ENCODE measurements at places on chromosomes 2 and 18. TPM values are rescaled to one million over a fixed set of nuclear protein-coding genes. Genes with fewer than 3 reads are reported as not detected.

Gene SYT4
- not detected for total RNA-seq

- no peak for ATAC-seq
These were observed 20.9 kb upstream of the LMAN1 start for GRCh38 chr18:59379772-59380522.

DNA sequence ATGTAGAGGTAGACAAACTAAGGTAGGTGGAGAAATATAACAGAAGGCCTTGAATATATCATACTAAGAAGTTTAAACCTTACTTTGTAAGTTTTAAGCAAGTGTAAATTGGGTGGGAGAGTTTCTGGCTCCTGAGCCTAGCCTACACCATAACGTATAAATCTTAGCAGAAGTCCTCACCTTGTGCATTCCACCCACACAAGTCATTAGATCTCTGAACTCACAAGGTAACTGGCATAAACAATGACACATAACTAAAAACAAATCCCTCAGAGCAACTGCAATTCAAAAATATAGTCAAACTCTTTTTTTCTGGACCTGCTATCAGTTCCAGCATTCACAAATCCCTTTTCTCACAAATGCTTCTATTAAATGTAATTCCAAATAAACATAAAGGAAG lies 9.4 kb downstream of the REV1 start:
- ATAC-seq, result peak; percentile 47

DNA sequence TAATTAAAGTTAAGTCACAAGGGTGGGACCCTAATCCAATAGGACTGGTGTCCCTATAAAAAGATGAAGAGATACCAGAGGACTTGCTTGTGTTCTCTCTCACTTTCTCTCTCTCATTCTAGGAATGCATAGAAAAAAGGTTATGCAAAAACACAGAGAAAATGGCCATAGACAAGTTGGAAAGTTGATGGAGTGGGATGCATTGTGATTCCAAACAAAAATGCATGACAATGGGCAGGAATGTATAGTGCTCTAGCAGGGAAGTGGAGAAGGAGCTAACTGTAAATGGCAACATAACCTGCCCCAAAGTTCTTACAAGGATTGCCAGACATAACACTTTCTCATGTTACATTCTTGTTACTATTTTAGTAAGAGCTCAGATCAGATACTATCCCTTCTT lies 301.6 kb upstream of the LRATD1 start:
- no peak for ATAC-seq

- ATAC-seq, result peak; percentile 42
These were observed 23.1 kb upstream of the RAB31 start for GRCh38 chr18:9684881-9685614.

- no peak for ATAC-seq
These were observed 62.0 kb upstream of the WDR75 start for GRCh38 chr2:189379287-189379630.

Gene STPG4
- total RNA-seq, result 0.19 TPM

DNA sequence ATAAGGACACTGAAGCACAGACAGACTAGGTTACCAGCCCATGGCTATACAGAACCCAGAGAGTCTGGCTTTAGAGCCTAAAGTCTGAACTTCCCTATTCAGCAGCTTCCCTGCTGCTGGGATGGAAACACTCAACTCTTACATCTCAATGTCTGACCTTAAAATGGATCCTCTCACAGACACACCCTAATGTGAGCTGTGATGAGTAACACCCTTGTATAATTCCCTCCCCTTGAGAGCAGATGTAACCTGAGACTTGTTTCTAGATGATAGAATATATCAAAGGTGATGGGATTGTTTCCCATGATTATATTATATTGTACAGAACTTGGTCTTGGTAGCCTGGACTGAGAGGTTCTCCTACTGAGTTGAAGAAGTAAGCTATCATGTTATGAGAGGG lies 577.1 kb upstream of the KLHL29 start:
- ATAC-seq, result no peak

Gene IL36G
- 0.48 TPM for total RNA-seq

- no peak for ATAC-seq
These were observed 71.1 kb downstream of the BIRC6 start for GRCh38 chr2:32427672-32428610.

Gene LANCL1
- total RNA-seq, result 31.0 TPM

GRCh38 chr18:31206071-31206470 lies 43.4 kb upstream of the DSC1 start:
- no peak for ATAC-seq

- no peak for ATAC-seq
These were observed 82.9 kb upstream of the TMEFF2 start for GRCh38 chr2:192277494-192278109.

DNA sequence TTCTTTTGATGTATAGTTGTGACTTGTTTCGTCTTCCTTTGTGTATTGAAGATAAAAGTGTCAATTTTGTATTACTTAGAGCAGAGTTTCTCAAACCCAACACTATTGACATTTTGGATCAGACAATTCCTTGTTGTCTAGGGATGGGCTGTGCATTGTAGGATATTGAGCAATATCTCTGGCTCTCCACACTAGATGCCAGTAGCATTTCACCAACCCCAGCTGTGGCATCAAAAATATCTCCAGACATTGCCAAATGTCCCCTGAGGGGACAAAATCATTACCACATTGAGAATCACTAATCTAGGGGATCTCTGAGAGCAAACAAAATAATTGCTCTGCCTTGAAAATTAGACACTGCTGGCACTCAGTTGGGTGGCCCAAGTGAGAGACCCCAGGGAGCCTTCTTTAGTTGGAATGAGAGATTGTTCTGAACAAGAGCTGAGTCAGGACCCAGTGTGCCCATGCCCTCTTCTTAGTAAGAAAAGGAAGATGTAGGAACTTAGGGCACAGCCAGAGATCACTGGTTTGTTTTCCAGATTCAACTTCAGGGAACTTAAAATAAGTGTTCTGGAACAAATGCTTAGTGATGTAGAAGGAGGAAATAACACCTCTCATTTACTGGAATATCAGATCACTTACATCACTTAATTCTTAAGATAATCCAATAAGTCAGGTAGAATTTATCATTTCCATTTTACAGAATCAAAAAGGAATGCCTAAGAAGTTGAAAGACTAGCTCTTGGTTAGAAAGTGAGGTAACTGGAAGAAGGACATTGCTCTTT lies 466.6 kb upstream of the TNP1 start:
- no peak for ATAC-seq

DNA sequence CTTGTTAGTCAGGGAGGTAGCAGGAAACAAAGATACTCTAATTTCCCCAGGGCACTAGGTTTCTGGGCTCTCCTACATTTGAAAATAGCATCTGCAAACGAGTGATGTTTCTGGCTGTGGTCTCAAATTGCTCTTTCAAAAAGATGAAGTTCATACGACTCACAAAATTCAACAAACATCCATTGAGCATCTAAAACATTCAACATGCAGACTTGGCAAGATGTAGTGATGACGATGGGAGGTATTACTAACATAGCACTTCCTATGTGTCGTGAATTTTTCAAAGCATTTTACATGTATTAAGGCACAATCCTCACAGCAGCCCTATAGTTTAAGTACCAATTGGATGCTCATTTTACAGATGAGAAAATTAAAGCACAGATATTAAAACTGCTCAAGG lies 5.2 kb downstream of the CCBE1 start:
- no peak for ATAC-seq

- no peak for ATAC-seq
These were observed 176.3 kb downstream of the ALPK2 start for GRCh38 chr18:58452454-58453166.

- no peak for ATAC-seq
These were observed 56.9 kb upstream of the TMEM178A start for GRCh38 chr2:39608686-39609441.

Data from activated T-helper 17 cell treated with anti-CD3 and anti-CD28 coated beads, Interleukin-2, amount 50 U/mL, for 72 hours (primary cell).